ENCODE measurements at places on chromosomes 12 and 14.

GRCh38 chr12:54166567-54167499 is 22.0 kb downstream of the SMUG1 start:
- DNase-seq = no peak

- DNase-seq = no peak
Measured at GRCh38 chr12:26373606-26374495, 178.5 kb downstream of the SSPN start.

DNA sequence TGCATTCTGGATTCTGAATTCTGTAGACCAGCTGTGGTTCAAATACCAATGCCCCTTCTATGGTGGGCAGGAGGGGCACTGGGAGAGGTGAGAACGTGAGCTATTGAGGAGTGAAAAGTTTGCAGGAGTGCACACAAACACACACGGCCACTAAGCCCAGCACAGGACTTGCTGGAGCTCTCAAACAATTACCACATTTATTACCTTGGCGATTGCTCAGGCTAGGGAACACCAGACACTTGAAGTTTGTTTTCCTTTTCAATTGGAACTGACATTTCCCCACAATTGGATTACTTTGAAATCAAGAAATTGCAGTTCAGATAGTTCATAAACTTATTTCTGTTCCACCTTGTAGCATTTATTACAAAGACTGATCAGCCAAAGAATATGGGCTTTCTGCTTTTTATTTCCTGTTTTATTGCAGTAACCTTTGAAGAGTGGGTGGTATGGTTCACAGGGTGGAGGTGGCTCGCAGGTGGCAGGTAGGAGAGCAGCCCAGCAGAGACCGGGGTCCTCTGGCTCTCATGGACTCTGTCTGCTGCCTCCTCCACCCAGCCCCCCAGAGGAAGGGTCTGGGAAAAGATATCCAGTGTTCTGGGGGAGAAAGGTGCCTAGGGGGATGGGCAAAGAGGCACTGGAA is 429.8 kb upstream of the CCDC196 start:
- no peak for DNase-seq

GRCh38 chr12:80107221-80107620 is 7.9 kb downstream of the OTOGL start:
- DNase-seq = no peak

GRCh38 chr12:67456431-67456901 is 187.3 kb downstream of the CAND1 start:
- DNase-seq = no peak

All from cortex of kidney (tissue), 1 donor.